ENCODE measurements at places on chromosomes 1 and 21.

DNA sequence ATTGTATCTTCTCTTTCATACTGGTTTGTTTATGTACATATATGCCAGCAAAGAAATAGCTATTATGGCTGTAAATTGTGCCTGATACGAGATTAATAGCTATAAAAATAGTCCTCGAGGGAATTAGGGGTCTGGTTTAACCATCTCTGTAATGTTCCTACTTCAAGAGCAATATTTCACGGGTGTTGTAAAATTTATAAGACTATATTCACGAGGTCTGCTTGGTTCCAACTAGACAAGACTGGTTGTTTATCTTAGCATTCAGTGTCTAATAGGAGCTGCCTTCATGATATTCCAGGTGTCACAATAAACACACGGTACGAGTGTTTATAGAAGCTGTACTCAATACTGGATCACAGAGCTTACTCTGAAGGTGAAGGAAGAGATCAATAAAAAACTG, 389.9 kb downstream of the SIPA1L2 start:
- no peak for DNase-seq

DNA sequence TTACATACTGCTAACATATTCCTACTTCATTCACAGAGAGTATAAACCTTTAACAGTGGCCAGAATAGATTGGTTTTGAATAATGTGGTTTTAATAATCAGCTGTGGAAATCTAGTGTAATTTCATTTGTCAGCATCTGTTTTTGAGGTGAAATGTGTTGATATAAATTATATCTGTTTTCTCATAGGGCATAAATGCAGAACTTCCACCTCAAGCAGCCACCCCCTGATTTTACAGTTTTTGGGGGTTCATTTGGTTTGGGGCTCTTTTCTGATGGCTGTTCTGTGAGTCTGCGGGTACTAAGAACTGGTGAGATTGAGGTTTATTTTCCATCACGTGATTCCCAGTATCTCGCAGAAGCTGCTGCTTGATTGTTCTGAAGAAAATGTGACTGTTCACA, 23.2 kb downstream of the EDARADD start:
- DNase-seq, result no peak

DNA sequence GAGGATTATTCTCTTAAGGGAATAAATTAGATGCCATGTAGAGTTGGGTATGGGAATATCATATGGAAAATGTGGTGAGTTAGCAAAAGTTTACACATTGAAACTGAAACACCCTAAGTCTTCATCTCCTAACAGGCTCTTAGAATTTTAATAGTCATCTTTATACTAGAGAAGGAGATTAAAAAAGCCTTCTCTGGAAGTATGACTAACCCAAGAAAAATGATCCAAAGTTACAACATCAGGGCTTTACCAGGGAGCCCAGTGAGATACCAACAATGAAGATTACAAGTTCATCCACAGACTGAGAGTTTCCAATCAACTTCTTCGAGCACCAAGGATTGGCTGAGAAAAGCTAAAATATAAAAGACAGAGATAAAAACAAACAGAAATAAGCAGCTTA, 70.0 kb upstream of the KIAA0040 start:
- no peak for DNase-seq

DNA sequence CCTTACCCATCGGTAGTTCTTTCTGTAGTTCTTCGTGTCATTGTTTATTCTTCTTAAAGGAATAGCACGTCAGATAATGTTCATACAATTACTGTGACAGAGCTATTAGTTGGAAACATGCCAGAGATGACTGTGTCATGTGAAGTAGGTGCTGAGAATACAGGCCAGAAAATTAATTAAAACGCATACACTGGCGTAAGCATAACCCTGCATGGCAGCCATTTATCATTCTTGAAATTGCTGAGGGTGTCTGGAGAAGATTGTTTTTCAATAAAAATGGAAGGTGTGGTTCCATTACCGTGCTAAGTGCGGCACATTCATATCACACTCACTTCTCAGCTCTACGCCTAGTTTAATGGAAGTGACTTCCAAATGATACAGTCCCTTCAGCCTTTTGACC, 7.8 kb downstream of the ETS2 start:
- DNase-seq, result no peak

GRCh38 chr1:46005594-46005993, 126.8 kb downstream of the PIK3R3 start:
- no peak for DNase-seq

DNA sequence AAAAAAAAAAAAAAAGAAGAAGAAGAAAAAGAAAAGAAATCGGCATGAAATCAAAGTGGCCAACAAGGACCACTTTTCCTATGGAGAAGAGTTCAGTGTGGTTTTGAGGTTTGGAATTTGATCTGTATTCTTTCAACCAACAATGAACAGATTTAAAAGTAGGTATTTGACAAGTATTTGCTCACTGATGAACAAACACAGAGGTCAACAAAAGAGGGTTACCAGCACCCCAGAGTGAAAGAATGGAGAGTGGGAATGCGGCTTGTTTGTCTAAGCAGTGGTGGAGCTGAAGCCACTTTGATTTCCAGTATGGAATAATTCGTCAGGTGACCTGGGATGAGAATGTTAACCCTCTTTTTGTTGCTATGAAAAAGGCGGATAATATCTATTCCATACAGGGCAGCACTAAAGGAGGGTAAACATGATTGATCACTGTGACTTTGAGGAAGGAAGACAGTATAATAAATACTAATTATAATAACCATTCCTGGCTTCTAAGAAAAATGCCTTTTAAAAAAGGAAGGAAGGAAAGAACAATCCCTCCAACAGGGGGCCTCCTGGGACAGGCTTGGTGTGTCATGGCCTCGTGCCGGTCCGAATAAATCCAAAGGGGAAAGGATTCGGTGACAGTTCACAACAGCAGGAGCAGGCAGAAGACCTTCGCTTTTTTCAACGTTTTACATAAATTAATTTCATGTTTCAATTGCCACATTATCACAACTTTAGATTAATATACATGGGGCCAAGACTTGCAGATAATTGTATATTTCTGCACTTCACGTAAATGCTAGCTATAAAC, 37.2 kb upstream of the SIM2 start:
- DNase-seq, result no peak

DNA sequence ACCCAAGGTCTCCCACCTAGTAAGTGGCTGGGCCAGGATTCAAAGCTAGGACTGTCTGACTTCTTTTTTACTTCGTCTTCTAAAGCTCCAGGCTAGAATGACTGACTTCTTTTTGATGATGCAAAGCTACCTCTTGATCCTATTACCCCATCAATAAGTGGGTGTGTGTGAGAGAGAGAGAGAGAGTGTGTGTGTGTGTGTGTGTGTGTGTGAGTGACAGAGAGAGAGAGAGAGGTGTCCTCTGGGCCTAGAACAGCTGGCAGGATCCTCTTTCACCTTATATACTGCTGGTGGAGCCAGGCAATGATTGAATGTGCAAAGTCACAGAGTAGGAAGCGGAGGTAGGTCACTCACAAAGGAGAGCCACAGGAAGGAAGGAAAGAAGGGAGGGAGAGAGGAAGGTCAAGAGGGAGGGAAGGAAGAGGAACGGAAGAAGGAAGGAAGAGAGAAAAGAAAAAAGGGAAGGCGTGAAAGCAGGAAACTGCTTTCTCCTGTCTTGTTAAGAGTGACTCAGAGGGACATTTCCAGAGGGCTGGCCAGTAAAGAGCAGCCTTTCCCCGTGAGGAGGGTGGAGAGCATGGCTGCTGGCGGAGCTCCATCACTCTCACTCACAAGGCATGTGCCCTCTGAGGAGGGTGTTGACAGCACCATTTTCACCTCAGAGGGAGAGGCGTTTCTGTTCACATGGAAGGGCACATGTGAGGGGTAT, 68.9 kb downstream of the CDC7 start:
- DNase-seq, result no peak

- no peak for DNase-seq
Measured at GRCh38 chr1:154982341-154982740, 803 bp upstream of the FLAD1 start.

- DNase-seq, result no peak
Measured at GRCh38 chr1:14034506-14034905, 334.5 kb downstream of the PRDM2 start.

GRCh38 chr1:186813420-186813819, 15.3 kb upstream of the PLA2G4A start:
- DNase-seq, result no peak

All from NCI-H2081 treated with DMSO at 0.1 percent for 48 hours (cell line).